ENCODE measurements at places on chromosomes 3 and 15.
A peak's percentile ranks its signal among the peaks of the same experiment; 100 is the strongest.

- DNase-seq, result peak; percentile 79
These were observed 2.4 kb downstream of the ADAMTS9 start for GRCh38 chr3:64685331-64685799.

DNA sequence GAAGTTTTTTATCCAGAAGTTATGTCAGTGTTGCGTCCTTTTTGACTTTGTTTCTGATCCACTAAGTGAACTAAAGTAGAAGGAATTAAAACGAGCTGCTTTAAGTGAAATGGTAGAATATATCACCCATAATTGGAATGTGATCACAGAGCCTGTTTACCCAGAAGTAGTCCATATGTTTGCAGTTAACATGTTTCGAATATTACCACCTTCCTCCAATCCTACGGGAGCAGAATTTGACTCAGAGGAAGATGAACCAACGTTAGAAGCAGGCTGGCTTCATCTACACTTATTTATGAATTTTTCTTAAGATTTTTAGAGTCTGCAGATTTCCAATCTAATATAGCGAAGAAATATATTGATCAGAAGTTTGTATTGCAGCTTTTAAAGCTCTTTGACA lies 57.6 kb downstream of the DNAH1 start:
- DNase-seq, result no peak

GRCh38 chr3:138356730-138357405 lies 8.5 kb downstream of the MRAS start:
- DNase-seq, result peak; percentile 36

DNA sequence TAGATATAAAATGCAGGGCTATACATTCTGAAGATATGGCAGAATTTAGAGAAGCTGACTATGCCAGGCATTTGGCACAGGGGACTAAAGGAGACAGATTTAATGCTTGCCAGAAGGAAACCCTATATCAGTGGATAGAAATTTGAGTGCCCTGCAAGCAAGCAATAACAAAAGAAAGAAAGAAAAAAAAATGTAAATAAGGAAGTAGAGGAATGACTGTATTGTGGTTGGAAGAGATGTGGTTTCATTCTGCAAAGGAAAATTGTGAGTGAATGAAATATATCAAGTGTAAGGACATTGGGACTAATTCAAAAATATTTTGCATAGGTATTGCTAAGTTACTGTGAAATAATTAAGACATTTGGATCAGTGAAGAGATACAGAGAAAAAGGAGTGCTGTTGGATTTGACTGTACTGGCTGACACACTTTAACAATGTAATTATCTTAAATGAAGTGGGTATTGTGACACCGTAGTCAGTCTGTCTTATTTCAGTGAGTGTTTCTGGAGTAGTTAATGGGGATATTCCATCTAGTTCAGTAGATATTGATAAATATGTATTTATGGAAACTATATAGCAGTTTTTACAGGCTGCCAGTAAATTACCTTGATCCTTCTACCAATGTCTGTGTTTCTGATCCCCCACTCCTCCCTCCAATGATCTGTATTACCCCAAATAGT lies 418.2 kb downstream of the CNTN4 start:
- no peak for DNase-seq

DNA sequence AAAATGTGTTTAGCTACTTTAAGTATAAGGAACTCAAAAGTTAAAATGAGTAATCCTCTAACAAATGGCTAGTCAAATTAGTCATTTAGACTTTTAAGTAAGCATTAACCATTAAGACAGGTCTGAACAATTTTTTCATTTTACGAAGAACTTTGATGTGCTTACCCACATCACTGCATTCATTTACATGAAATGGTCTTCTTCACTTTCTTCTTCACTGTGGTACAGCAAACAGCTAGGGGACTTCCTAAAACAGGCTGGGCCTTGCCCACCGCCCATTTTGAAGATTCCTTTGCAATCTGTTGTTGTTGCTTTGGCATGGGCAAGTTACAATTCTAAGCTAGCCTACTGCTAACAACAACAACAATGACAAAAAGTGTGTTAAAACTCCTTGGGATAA lies 67.4 kb downstream of the CBLB start:
- no peak for DNase-seq

- peak; percentile 78 for DNase-seq
These were observed 129.3 kb downstream of the EEFSEC start for GRCh38 chr3:128282380-128283196.

GRCh38 chr3:160810362-160811236 lies 54.6 kb downstream of the PPM1L start:
- peak; percentile 52 for DNase-seq

DNA sequence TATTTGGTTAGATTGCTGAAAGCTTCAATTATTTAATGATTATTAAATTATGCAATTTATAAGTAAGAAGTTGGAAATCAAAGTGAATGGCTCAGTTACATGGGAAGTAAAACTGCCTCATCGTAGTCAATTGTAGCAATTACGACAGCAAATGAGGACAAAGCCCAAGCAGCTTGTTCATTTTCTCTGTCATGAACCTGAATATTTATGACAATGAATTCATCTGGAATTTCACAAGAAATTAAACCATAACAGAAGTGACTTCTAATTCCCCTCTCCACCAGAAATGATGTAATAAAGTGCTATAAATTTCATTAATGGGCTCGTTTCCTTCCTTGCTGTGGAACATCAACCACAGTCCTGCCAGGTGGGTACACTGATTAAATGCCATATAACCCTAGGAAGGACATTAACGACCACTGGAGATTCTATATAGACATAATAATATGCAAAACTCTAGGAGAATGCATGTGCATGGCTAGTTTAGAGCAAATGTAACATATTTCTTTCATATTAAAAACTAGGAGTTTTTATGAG lies 273.8 kb upstream of the DCBLD2 start:
- DNase-seq, result no peak

DNA sequence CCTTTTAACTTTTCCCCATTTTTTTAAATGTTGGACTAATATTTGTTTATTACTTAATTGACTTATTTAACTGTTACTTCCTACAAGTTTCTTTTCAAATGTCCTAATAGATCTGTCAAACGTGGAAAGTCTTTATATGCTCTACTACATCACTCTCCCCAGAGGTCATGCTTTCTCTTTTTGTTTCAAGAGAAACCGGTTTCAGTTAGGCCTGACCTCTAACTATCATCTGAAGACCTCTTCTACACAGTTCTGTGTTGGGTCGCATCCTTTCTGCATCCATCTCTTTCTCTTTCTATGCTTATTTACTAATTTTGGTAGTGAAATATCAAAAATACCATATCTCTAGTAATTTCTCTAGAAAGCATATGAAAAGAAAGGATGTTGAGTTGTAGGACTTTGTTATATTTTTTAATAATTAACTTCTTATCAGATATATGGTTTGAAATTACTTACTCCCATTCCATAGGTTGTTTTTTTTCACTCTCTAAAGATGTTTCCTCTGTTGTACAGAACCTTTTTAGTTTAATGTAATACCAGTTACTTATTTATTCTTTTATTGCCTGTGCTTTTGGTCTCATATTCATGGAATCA lies 781.2 kb upstream of the ARPP21 start:
- DNase-seq, result no peak

DNA sequence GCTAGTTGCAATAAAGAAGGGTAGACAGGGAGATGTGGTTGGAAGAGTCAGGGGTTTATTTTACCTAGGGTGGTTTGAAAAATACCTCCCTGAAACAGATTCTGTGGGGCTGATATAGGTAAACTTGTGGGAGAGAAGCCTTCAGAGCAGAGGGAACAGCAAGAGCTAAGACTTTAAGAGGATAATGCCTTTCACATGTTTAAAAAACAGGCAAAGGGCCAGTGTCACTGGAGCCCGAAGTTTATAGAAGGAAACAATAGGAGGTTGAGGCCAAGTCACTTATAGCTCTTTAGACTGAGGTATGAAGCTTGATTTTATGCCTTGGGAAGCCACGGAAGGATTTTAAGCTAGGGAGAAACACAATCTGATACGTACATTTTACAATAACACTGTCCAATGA lies 448.7 kb downstream of the TAFA4 start:
- no peak for DNase-seq

GRCh38 chr3:99857278-99857677 lies 39.6 kb downstream of the CMSS1 start:
- no peak for DNase-seq

GRCh38 chr3:110955301-110955880 lies 116.2 kb upstream of the NECTIN3 start:
- DNase-seq, result no peak

DNA sequence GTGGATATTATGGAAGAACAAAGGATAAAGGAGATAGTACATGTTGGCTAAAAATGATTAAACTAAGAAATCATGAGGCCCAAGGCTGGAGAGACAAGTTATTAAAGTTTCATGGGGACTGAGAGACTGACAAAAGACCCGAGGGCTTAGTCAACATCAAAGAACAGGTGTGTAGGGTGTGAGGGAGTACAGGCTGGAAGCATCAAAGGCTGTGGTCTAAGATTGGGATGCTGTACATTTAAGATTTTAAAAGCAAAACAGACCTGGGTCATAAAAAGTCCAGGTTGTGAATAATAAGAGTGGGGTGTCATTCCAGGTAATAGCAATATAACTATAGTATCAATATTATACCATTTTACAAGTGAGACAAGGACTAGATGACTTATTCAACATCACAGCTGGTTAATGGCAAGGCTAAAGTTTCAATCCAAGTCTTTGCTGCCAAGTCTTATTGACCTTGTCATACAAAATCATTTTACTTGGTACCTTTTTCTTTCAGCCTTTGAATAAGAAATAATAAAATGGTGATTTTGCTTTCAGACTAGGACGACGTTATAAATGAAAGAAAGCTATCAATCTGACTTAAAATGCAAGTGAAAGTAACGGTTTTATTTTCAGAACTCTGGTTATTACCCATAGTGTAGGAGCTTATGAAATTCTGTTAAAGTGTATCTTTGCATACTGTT lies 211.6 kb downstream of the TNIK start:
- no peak for DNase-seq

DNA sequence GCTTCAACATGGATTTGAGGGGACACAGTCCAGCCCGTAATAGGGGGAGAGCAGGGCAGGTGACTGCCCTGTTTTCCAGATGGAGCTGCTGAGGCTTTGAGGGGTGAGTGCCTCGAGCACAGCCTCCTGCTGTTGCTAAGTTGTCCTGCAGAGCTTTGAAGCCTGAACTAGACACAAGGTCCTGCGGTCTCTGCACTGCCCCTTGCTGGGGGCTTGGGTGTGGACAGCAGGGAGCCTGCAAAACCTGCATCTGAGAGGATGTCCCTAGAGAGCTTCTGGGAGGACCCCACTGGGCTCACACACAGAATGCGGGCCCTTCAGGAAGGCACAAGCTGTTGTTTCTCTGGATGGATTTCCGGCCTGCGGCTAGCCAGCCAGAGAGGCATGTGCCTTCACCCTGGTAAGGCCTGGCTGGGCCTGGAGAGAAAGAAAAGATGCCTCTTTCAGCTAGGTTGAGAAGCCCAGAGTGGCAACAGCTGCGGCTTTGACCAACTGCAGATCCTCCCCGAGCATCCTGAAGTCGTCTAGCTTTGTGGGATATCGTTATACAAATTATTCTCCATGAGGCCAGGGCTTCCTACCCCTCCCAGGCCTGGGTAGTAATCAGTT lies 226.2 kb downstream of the SLCO3A1 start:
- no peak for DNase-seq

GRCh38 chr3:56137415-56137814 lies 330.9 kb downstream of the ERC2 start:
- DNase-seq, result peak; percentile 37

- DNase-seq, result no peak
These were observed 13.2 kb downstream of the EPHB3 start for GRCh38 chr3:184574515-184575417.

DNA sequence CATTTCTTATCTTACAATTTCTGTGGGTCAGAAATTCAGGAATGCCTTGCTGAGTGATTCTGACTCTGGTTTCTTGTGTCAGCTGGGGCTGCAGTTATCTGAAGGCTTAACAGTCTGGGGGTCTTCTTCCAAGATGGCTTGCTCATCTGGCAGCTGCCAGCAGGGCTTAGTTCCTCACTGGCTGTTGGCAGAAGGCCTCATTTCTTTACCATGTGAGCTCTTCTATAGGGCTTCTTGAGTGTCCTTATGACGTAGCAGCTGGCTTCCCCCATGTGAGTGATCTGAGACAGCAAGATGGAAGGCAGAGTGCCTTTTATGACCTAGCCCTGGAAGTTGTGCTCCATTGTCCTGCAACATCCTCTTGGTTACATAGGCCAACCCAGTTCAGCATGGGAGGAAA lies 82.0 kb upstream of the PDZRN3 start:
- no peak for DNase-seq

DNA sequence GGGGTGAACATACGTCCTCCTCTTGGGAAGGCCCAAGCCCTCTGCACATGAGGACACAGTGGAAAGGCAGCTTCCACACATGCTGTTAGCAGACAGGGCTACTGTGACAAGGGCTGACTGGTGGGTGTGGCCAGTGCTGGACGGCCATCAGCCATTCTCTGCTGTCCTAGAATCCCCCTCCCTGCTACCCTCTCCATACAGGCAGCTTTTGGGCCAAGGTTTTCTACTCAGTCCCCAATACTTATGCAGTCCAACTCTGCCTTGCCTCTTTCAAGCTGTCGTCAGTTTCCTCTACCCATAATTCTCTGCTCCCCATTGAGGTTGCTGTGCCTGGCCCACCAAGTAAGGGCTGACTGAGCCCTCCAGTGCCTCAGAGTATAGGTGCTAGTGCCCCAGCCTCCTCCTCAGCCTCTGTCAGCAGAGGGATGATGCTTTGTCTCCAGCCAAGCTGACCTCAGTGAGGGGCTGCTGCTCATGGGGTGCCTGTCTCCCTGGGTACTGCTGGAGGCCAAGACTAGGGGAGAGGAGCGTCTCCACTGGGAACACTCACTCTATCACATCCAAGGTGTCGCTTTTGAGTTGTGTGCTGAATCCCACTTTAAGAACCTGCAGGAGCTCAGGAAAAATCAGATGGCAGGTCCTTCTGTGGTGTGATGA lies 2.8 kb downstream of the LOXL1 start:
- no peak for DNase-seq

DNA sequence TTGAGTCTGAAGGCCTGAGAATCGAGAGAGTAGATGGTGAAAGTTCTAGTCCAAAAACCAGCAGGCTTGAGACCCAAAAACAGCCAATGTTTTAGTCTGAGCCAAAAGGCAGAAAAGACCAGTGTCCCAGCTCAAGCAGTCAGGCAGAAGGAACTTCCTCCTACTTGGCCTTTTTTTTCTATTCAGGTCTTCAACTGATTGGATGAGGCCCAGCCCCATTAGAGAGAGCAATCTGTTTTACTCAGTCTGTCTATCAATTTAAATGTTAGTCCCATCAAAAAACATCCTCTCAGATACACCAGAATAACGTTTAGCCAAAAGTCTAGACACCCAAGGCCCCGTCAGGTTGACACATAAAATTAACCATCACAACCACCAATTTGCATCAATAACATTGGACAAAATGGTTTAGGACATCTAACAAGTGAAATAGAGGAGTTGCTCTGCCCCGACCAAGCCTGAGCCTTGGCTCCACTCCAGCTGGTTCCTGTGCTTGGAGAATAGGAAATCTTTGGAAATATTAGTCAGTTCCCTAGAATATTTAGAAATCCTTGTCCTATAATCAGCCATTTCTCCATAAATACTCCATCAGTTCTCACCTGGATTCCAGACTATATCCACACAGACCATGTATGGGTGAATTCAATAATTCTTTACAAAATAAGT lies 51.4 kb upstream of the LIPC start:
- no peak for DNase-seq

GRCh38 chr3:150372722-150373121 lies 35.4 kb upstream of the TSC22D2 start:
- DNase-seq, result no peak

Measured in femur (tissue), 1 donor.